ENCODE measurements at places on chromosomes 13 and 19. TPM values are rescaled to one million over a fixed set of nuclear protein-coding genes. Genes with fewer than 3 reads are reported as not detected.

The ARRDC5 gene
- total RNA-seq: not detected

The ZNF227 gene
- 14.4 TPM for total RNA-seq

The ZNF829 gene
- not detected for total RNA-seq

The RUBCNL gene
- total RNA-seq: 0.42 TPM

The CCDC8 gene
- 0.10 TPM for total RNA-seq

The CEACAM8 gene
- not detected for total RNA-seq

The CAMSAP3 gene
- 24.0 TPM for total RNA-seq

The MAG gene
- 0.17 TPM for total RNA-seq

The GSX1 gene
- not detected for total RNA-seq

The KIR2DL3 gene
- total RNA-seq: not detected

The HPN gene
- 0.32 TPM for total RNA-seq

The KIRREL2 gene
- total RNA-seq: 1.3 TPM

The CCL25 gene
- not detected for total RNA-seq

The LRG1 gene
- 1.3 TPM for total RNA-seq

The PABPC3 gene
- total RNA-seq: 0.59 TPM

The PSG4 gene
- not detected for total RNA-seq

The KIR2DL4 gene
- total RNA-seq: not detected

The AP2S1 gene
- total RNA-seq: 296 TPM

The MBD3L2 gene
- not detected for total RNA-seq

The TNFSF13B gene
- 1.3 TPM for total RNA-seq

The OR7C1 gene
- not detected for total RNA-seq

The AP1M2 gene
- total RNA-seq: 111 TPM

The ADAT3 gene
- 15.9 TPM for total RNA-seq

The IRF3 gene
- 129 TPM for total RNA-seq

The ZNF442 gene
- not detected for total RNA-seq

The PSG11 gene
- not detected for total RNA-seq

The RFPL4AL1 gene
- total RNA-seq: not detected

The SLC10A2 gene
- total RNA-seq: not detected

The SYT5 gene
- 2.3 TPM for total RNA-seq

The WDR88 gene
- total RNA-seq: not detected

The LYPD5 gene
- 7.6 TPM for total RNA-seq

The CEACAM16 gene
- total RNA-seq: not detected

The TMEM221 gene
- 3.4 TPM for total RNA-seq

The ZNF665 gene
- 0.44 TPM for total RNA-seq

The ERICH6B gene
- not detected for total RNA-seq

The FLT3 gene
- total RNA-seq: 0.17 TPM

The TEAD2 gene
- 31.9 TPM for total RNA-seq

The FUT3 gene
- total RNA-seq: 2.6 TPM

The GPR4 gene
- 0.10 TPM for total RNA-seq

The SDHAF1 gene
- total RNA-seq: 21.0 TPM

The ZNF490 gene
- total RNA-seq: 5.8 TPM

The ATXN8OS gene
- total RNA-seq: not detected

The SYNGR4 gene
- 0.49 TPM for total RNA-seq

The PPM1N gene
- total RNA-seq: 5.2 TPM

The INSR gene
- 25.4 TPM for total RNA-seq

The DKKL1 gene
- 1.0 TPM for total RNA-seq

The NTF4 gene
- 1.7 TPM for total RNA-seq

The BEST2 gene
- total RNA-seq: 0.10 TPM

The SF3A2 gene
- total RNA-seq: 166 TPM

The TEX26 gene
- not detected for total RNA-seq

The OVOL3 gene
- total RNA-seq: not detected

The PEG3 gene
- 0.34 TPM for total RNA-seq

The SAFB gene
- 143 TPM for total RNA-seq

The PCDH17 gene
- total RNA-seq: 0.02 TPM

The MYO16 gene
- 0.07 TPM for total RNA-seq

The ZNF71 gene
- total RNA-seq: not detected

The NALCN gene
- total RNA-seq: not detected

The LILRB2 gene
- total RNA-seq: not detected

Measured in HCT116 (cell line).